ENCODE measurements at places on chromosomes 12 and 14.

DNA sequence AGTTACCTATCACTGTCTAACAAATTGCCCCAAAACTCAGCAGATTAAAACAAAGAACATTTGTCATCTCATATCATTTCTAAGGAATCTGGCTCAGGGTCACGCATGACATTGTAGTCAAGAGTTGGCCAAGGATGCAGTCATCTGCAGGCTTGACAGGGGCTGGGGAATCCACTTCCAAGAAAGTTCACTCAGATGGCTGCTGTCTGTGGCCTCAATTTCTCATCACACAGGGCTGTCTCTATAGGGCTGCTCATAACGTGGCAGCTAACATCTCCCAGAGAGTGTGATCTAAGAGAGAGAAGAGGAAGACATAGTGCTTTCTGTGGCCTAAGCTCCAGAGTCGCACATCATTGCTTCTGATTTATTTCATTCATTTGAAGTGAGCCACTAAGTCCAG lies 17.0 kb upstream of the IL22 start:
- no peak for DNase-seq

DNA sequence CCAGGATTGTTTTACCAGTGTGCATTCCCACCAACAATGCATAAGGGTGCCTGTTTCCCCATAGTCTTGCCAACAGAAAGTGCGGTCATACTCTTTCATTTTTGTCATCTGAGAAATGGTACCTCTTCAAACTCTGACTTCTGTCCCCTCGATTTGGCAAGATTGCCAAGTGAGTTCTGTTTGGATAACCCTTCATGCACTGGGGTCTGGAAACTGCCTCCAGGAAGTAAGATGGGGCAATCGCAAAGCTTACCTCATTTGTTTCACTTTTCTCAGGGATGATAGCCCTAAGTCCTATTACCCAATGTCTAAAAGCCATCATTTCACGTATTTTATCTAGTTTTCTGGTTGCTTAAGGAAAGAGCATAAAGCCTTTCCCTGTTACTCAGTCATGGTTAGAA lies 28.6 kb upstream of the NR1H4 start:
- DNase-seq = no peak

GRCh38 chr12:120019197-120019596 lies 30.2 kb downstream of the BICDL1 start:
- DNase-seq = no peak

DNA sequence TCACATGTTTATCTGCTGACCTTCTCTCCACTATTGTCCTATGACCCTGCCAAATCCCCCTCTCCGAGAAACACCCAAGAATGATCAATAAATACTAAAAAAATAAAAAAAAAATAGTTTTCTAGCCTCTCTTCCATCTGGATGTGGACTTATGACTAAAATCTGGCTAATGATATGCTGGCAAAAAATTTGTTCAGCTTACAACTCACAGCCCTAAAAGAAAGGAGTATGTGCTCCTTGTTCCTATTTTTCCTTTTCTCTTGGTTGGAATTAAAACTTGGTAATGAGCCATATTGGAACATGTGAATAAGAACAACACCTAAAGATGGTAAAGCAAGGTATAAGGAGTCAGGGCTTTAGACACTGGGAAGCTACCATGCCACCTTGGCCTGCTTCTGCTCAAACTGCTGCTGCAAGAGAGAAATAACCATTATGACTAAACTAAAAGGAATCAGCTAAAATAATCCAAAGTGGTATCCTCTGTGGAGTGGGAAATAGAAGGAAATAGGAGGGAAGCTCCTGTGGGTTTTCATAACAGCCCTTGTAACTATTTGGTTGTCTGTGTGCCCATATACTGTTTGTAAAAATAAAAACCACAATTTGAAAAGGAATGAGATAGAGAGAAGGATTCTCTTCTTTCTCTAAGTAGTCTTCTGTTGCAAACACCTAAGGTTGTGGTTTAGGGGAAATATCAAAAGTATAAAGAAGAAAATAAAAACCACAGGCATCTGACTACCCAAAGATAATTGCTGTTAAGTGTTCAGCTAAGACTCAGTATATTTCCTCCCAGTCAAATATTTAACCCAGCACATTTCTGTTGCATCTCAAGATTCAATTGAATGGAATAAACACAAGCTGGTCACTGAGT lies 53.8 kb downstream of the SDR9C7 start:
- DNase-seq = no peak

DNA sequence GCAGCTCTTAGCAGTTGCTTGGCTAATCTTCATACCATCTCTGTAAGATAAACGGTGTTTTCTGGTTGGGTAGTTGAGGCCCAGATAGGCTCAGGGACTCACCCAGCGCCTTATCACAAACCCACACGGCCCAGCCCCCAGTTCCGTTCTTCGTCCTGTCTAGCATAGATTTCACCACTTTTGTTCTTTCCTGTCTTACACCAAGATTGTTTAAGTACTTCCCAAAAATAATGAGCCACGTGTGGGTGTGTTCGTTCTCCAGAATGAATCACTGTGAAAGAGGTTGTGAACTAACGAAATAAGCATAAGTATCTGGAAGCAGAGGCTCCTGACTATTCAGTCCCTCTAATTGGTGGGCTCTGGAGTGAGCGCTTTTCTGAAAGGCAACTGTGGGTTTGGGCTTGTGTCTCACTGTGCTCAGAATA lies 21.4 kb downstream of the ACVR1B start:
- DNase-seq = no peak
